Lung (tissue), 17 donors: ENCODE measurements at places on chromosomes 3 and 15.

- DNase-seq: peak; percentile 75
Observed at GRCh38 chr3:147119989-147120388, 286.4 kb downstream of the ZIC4 start.

DNA sequence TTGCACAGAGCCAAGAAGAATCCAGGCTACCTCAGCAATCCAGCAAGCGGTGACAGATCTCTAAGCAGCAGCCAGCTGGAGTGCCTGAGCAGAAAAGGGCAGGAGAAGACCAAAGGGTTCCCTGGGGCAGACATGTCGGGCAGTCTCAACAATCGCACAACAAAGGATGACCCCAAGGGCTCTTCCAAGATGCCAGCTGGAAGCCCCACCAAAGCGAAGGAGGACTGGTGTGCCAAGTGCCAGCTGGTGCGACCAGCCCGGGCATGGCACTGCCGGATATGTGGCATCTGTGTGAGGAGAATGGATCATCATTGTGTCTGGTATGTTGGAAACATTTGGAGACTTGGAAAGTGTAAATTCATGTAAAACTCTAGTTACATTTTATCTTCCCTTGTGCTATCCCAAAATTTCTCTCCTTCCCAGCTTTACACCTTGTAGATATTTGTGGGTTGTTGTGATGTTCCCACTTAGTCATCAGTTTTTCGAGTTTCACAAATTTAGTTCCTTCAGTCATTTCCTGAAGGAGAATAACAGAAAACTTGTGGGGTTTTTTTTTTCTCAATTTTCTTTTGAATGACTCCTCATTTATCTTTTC lies 6.4 kb downstream of the ZDHHC23 start:
- no peak for DNase-seq

- DNase-seq: no peak
Observed at GRCh38 chr3:114660808-114661207, 367.0 kb downstream of the TIGIT start.

DNA sequence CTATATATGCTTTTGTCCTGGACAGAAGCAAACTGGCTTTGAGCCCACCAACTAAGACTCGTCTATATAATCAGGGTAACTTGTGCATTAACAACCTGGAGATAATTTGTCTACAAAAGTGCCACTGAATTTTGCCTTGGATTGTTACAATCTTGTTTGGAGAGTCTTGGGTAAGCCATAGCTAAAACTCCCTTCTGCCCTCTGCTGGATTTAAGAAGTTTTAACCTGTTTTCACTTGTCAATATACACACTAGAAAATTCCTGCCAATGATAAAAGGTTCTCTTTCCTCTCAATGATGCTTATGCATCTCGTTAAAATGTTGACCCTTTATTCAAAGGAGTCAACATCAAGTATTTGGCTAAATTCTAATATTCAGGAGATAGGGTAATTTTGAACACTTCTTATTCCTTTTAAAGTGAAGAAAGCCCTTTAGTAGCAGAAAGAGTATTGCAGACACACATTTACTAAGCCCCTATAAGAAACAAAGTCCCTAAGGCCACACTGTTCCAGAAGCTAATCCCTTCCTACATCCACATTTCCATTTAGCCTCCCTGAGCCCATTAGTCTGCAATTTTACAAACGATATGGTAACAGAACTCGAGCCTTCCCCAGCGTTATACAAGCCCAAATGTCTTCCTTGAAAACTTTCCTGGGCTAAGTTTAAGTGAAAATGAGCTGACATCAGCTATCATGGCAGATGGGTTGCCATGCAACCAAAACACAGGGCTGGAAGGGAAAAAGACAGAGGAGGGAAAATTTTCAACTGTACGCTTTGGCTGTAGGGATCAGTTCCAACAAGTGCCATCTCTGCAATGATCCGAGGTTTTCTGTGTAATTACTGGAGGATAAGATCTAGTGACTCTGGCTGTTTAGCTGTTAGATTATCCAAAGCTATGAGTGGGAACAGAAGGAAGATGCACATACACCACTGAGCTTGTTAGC lies 75.9 kb upstream of the FGF12 start:
- peak; percentile 64 for DNase-seq

DNA sequence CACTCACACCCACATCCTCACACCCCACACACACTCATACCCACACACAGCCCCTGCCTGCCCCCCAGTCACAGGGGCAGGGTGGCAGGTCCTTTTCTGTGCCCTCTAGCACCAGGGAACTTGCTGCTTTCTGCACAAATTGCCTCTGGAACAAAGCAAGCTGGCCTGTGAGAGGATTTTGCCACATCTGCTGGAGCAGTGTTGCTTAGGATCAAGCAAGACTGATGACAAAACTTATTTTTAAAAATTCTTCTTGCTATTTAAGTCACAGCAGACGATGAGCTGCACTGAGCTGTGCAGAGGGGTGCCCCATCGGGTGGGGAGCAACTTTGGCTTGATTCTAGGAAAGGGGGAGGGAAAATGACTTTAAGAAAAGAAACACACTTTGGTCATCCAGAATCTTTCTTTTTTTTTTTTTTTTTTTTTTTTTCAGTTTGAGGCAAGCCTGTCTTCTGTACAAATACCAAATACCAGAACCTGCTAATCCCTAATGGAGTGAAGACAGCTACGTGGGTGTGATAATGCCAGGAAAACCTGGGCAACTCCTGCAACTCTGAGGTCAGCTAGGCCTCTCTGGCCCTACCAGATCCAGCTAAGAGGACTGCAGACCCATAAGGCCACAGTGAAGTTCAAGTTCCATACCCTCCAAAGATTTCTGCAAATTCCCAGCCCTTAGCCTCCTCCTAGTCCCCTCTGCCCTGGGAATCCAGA lies 195.3 kb downstream of the ABHD5 start:
- DNase-seq: no peak

GRCh38 chr15:41557673-41558399 lies 1.2 kb upstream of the TYRO3 start:
- peak; percentile 89 for DNase-seq
